ENCODE measurements at places on chromosomes 6 and 20. TPM values are rescaled to one million over a fixed set of nuclear protein-coding genes. Genes with fewer than 3 reads are reported as not detected.

DNA sequence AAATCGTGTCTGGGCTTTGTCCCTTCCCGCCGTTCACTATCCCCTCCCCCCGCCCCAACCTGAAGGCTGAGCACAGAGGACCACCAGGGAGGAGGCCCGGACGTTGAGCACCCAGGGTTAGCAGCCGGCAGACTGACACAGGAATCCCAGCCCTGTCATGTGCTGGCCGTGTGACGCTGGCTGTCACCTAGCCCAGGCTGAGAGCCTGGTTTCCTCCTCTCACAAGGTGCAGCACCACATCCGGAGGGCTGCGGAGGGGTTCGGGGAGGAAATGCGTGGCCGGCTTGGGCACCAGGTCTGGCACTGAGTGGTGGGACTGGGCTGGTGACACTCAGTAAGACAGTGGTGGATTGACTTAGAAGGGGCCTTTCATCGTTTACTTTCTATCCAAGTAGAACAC is 4.6 kb upstream of the LSM14B start:
- peak; percentile 66 for DNase-seq

DNA sequence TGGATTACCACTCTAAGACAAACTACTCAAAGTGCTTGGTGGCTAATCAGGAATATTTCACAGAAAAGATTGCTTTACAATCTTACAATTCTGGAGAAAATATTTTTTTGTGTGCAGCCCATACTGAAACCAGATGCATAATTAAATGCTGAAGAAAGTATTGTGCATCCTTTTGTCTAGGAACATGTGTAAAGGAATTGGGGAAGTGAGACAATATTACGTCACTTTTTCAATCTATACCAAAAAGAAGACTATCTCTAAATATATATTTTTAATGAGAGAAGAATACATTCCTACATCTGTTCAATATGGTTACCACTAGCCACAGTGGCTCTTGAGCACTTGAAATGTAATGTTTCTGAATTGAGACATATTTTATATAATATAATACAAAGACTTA is 992.5 kb upstream of the ADGRB3 start:
- no peak for DNase-seq

GRCh38 chr6:165833355-165833754 is 170.3 kb upstream of the PDE10A start:
- DNase-seq = no peak

SLC22A7 gene
- not detected for total RNA-seq
